ENCODE measurements at places on chromosomes 3 and 15.
A peak's percentile ranks its signal among the peaks of the same experiment; 100 is the strongest.

GRCh38 chr3:32498252-32498651, 4.4 kb downstream of the CMTM6 start:
- DNase-seq: no peak

DNA sequence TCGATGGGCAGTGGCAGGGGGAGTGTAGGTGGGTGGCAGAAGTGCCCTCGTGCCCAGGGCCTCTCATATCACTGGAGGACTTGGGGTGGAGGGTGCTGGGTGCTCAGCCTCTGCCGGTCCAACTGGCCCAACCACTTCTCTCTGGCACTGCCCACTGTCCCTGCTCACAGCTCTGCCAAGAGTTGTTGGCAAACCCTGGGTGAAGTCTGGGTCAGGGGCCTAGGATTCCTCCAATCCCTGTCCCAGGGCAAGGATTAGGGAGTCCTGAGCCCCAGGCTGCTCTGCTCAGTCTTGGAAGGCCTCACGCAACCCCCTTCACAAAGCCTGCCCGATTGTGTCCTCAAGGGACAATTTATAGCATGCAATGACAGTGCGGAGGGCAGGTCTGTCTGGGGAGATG, 5.2 kb upstream of the PRKCD start:
- DNase-seq: no peak

GRCh38 chr15:40104865-40105516, 3.7 kb downstream of the BMF start:
- DNase-seq: peak; percentile 60

DNA sequence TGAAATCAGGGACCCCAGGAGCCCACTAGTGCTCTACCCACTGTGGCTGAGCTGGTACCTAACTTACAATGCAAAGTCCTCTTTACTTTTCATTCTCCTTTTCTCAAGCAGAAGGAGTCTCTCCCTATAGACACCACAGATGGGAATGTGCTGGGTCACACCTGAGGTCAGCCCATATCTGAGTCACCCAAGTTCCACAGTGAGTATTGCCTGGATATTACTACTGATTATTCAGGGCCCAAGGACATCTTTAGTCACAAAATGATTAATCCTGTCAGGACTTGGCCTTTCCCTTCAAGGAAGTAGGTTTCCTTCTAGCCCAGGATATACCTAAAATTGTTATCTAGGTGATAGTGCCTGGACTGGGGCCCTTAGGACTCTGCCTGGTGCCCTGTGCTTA, 1305.2 kb downstream of the SI start:
- DNase-seq: no peak
